HTR-8/SVneo (cell line): ENCODE measurements at places on chromosomes 7 and 10.

DNA sequence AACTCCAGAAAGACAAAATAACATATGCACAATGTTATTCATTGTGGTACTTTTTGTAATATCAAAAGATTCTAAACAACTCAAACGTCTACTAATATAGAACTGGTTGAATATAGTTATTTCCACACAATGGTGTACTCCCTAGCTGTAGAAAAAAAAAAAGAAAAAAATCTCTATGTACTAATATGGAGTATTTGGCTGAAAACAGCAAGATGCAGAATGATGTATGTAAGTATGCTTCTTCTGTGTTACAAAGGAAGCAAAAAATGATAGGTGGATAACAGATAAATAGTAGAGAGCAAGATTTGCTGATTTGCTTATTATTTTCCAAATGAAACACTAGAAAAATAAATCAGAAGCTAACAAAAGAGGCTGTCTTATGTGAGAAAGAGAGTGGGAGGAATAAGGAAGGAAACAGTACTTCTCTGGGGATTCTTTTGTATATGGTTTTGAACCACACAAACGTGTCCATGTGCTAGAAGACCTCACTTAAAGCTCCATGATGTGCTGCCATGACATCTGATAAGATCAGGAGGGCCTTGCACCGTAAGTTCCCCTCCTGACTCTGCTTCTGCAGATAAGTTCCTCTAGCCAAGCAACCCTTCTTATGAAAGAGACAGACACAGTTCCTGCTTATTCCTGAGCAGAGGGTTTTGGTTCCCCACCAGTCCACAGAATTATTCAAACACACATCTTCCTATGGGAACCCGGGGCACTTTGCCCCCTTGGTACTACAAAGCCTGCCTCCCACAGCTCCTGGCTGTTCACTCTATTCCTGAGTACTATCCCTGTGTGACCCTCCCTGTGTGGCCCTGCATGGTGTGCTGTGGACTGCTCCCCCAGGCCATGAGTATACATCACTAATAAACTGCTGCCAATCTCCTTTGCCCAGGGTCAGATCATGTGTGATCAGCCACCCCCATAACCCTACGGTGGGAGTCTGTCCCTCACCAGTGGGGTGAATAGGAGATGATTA is 159.1 kb downstream of the CCDC71L start:
- no peak for DNase-seq

DNA sequence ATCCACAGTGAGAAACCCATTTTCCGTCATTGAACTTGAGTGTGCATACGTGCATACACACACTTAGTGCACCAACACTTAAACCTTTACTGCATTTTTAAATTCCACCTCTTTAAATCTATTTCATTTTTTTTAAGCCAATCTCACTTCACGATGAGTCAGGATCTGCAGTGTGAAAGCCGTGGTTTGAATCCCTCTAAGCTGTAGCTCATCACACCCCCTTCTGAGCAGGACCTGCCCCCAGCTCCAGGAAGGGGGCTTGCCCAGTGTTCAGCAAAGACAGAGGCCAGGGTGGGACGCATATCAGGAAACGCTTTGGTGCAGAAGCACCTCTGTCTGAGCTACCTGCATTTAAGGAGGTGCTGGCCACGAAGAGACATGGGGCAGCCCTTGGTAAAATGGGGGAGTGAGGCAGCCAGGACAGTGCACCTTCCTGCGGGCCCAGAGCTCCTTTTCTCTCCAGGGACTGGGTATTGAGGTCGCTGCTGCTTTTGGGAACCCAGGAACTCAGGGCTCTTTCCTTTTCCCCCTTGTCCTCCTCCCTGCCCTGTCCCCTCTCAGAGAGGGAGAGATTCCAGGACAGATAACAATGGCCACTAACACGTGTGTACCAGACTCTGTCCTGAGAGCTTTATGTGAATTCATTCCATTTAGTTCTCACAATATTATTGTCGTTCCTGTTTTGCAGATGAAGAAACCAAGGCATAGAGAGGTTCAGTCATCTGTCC is 21.7 kb downstream of the ZNF316 start:
- no peak for DNase-seq

GRCh38 chr7:150556521-150557138 is 10.6 kb upstream of the GIMAP4 start:
- no peak for DNase-seq

GRCh38 chr7:81267508-81267907 is 348.7 kb upstream of the SEMA3C start:
- no peak for DNase-seq

DNA sequence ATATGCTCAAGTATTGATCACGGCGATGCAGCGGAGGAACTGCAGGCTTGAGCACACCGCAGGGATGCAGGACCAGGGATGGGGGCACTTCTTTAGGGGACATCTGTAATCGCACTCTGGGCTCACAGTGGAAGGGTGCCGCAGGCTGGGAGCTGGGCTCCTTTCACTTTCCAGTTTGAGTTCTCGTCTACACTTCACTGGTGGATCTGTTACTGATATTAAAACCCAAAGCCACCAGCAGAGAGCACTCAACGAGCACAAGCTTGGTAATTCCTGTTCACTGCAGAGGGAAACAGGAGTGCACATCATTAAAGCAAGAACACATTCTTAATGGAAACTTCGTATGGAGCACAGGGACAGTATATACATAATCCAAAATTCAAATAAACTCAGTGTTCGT is 91.3 kb downstream of the PARD3 start:
- peak; percentile 61 for DNase-seq

GRCh38 chr10:121613456-121613855 is 15.2 kb upstream of the FGFR2 start:
- DNase-seq: no peak

DNA sequence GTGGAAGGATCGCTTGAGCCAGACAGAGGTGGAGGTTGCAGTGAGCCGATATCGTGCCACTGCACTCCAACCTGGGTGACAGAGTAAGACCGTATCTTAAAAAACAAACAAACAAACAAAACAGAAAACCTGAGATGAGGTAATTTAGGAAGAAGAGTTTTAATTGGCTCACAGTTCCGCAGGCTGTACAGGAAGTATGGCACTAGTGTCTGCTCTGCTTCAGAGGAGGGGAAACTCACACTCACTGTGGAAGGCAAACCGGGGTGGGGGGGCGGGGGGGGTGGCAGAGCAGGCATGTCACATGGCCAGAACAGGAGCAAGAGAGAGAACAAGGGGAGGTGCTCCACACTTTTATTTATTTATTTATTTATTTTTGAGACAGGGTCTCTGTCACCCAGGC is 5.1 kb downstream of the UBE2D4 start:
- DNase-seq: no peak

- DNase-seq: no peak
These were observed 44.1 kb upstream of the CNPY1 start for GRCh38 chr7:155590215-155591018.

DNA sequence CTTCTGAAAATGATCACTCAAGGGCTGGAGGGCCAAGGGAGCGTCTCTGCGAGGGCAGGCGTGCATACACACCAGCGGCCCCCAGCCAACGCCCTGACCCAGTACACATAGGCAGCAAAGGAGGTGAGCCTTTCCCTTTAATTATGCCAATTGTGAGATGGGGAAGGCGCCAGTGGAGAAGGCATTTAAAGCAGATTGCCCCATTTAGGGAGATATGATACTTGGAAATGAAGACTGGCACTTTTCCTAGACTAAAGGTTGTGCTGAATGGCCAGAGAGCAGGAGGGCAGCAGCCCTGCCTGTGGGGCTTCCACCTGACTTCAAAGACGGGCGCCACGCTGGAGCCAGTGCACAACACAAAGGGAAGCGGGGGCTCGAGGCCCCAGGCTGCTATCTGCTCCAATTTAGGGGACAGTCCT is 24.1 kb downstream of the HIPK2 start:
- DNase-seq: no peak

GRCh38 chr7:88456490-88456889 is 149.8 kb upstream of the STEAP4 start:
- no peak for DNase-seq
